ENCODE measurements at places on chromosomes 3 and 15.

GRCh38 chr15:63418811-63419210 is 37.2 kb upstream of the CA12 start:
- DNase-seq = no peak

DNA sequence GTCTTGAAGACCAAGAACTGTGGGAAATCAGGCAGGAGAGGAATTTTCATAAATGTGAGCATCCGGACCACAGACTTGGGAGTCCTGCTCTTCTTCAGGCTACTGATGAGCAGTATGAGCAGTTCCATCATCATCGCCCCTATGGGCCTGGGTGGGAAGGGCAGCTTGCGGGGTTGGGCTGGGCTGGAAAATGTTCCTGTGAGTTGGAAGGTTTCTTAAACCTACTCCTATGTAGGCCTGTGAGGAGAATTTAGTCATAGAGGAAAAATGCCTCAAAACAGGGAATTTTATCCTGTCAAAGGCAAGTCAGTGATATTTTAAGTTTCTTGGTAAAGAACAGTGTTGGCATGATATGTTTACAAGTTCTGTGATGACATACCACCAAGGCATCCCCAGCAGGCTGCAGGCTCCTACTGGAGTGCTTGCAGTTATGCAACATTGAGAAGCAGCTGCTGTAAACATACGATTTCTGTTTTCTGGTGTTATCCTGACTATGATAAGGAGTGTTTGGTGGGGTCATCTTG is 10.3 kb downstream of the MASP1 start:
- DNase-seq = no peak

- no peak for DNase-seq
Observed at GRCh38 chr3:71570546-71570945, 13.0 kb downstream of the FOXP1 start.

GRCh38 chr3:108223928-108224327 is 1.7 kb upstream of the IFT57 start:
- no peak for DNase-seq

DNA sequence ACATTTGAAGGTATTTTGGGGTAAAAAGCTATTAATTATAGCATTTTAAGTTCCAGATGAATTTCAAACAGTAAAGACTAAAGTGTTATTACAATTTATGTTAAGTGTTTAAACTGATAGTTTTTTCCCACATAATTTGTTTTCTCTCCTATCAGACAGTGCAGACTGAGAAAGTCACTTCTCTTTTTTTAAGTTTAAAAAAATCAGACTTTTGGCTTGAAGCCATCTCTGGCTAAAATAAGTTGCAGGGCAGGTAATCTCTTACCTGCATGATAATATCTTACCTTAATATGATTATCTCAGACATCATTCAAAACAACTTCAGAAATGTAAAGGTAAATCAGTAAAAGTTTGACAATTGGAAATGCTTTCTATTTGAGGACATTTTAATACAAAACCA is 21.5 kb upstream of the RAB6B start:
- DNase-seq = no peak

DNA sequence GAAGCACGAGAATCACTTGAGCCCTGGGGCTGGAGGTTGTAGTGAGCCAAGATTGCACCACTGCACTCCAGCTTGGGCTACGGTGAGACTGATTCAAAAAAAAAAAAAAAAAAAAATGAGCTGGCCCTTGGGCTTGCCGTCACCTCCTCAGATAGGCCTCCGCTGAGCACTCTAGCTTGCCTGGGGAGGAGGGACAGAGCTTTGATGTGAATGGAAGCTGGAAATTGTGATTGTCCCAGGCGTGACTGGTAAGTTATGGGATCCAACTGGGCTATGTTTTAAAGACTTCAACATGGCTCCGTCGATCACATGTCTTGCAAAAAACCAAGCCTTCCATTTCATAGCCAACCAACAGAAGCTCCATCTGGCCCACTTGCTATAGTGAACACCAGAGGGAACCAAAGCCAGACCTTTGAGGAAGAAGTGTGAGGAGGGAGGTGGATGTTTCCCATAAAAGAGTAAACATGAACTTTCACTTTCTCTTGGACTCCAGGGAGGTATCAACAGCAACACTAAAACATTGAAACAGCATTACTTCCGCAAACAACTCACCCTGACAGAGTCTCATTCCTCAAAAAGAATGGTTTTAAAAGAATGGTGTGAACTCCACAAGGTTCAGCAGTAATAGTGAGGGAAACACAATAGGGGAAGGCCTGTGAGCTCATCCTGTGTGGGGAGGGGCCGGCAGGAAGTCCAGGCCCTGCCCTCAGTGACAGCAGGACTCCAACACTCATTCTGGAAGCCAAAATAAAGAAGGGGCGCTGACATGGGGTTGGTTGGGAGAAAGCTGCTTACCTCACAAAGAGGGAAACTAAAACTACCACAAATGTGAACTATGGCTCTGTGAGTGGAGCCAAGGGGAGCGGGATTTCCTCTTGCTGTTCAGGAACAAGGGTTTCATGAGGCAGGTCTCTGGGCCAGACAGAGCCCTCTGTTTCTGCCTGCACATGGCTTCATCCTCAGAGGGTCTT is 59.2 kb upstream of the IL12A start:
- DNase-seq = no peak
